ENCODE measurements at places on chromosomes 7 and 10.
A peak's percentile ranks its signal among the peaks of the same experiment; 100 is the strongest.

- peak; percentile 1 for DNase-seq
These were observed 117.4 kb upstream of the PFKP start for GRCh38 chr10:2949948-2950354.

DNA sequence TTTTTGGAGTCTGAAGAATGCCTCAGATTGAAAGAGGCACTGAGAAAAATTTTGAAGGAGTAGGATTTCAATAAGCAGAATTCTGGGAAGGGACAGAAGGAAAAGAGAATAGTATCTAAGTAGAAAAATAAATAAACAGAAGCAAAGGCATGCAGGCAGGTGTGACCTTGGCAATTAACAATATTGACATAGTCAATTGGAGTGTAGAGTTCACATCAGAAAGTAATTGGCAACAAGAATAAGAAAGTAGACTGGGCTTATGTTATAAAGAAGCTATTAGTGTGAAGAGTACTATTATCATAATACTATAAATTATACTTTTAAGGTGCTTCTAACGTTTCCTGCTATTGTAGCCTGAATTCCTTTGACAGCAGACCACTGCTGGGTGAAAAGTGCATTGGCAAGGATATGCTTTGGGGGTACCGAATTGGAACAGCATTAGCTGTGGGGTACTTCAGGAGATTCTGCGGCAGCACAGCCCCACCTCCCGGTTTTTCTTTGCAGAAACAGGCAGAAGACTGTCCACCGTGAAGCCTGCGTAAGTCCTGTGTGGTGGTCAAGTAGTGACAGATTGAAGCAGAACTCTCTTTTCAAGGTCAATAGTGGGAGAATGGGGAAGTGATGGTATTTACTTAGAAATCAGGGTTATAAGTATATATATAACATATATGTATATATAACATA lies 357.0 kb downstream of the THSD7A start:
- no peak for DNase-seq

DNA sequence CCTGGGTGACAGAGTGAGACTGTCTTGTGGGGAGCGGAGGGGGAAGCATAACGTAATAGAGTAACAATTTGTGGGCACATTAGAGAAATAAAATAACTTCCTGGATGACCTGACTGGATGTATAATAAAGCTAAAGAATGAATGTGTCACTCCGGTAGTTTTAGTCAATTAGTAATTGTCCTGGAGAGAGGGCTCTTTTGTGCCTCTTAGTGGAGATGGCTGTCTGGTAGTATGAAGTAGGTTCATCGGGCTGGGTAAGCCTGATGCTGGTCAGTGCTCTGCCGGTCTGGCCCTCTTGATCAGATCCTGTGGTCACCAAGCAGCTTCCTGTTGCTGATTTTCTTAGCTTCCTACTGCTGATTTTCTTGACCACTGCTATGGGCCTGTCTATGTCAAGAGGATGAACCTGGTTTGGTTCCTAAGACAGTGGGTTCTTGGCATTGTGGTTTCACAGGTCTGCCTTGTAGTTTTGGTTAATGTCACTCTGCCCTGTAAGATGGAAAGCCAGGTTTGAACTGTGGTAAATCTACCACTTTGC lies 34.1 kb downstream of the ZRANB1 start:
- no peak for DNase-seq

- no peak for DNase-seq
These were observed 81.0 kb upstream of the PRSS58 start for GRCh38 chr7:142338633-142339501.

DNA sequence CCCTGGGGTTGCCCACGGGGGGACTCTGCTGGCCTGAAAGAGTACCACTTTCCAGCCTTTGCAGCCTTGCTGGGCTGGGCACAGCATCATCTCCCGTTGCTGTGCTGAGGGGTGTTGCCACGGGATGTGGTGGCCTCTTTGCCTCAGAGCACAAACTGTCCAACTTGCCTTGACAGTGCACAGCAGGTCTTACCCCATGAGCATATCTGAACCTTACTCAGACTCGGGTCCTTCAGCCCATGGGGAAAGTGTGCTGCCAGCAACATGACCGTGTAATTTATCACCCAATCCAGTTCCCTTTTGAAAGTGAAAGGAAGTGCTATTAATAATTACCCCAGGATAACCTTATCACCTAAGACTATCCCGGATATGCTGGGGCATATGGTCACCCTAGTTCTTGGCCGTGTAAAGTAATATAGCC lies 46.8 kb downstream of the TBXAS1 start:
- no peak for DNase-seq

- peak; percentile 63 for DNase-seq
These were observed 1.2 kb upstream of the PFKFB3 start for GRCh38 chr10:6201516-6201975.

DNA sequence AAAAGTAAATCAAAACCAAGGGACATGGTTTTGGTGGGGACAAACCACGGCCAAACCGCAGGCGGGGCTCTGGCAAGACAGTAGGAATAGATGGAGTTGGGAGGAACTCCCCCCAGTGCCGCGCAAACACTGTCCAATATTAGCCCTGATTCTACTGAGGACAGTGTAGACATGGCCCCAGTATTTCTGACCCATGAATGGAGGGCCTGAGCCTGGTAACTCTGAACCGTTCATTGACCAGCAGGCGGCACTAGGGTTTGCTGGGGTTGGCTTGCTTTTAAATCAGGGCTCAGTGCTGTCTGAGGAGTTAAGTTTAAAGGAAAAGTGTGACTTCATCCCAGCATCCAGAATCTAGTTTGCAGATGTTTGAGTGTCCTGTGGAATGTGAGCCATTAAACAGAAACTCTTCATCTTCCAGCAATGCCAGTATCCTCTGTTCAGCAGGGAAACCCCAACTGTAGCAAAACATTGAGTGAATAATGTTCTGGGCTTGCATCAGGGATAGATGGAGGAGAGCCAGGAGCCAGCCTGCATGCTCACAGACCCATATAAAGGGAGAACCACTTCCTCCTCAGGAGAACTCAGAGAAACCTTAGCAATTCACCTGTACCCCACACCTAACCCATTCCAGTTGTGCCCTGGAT lies 147.4 kb upstream of the PRSS58 start:
- no peak for DNase-seq

GRCh38 chr7:17063045-17063383 lies 181.2 kb upstream of the AGR3 start:
- DNase-seq, result no peak

GRCh38 chr7:148492157-148492860 lies 98.3 kb upstream of the C7orf33 start:
- DNase-seq, result no peak

GRCh38 chr10:43234471-43235041 lies 32.3 kb downstream of the RASGEF1A start:
- no peak for DNase-seq

Measured in stimulated activated CD8-positive, alpha-beta memory T cell treated with anti-CD3 and anti-CD28 coated beads, Interleukin-4, amount 100 ng/mL, for 24 hours (primary cell).